Aorta (tissue), 5 donors: ENCODE measurements at places on chromosomes 5 and 9. TPM values are rescaled to one million over a fixed set of nuclear protein-coding genes. Genes with fewer than 3 reads are reported as not detected.

The DIPK1B gene
- total RNA-seq: 7.3 TPM

The PCDHB5 gene
- 4.2 TPM for total RNA-seq

The HAPLN1 gene
- 3.5 TPM for total RNA-seq

The NIPAL4 gene
- not detected for total RNA-seq

The PLK2 gene
- 64.6 TPM for total RNA-seq

The TXNDC8 gene
- not detected for total RNA-seq

The SGCD gene
- 129 TPM for total RNA-seq

The COL5A1 gene
- 159 TPM for total RNA-seq
